ENCODE measurements at places on chromosomes 2 and 18.

DNA sequence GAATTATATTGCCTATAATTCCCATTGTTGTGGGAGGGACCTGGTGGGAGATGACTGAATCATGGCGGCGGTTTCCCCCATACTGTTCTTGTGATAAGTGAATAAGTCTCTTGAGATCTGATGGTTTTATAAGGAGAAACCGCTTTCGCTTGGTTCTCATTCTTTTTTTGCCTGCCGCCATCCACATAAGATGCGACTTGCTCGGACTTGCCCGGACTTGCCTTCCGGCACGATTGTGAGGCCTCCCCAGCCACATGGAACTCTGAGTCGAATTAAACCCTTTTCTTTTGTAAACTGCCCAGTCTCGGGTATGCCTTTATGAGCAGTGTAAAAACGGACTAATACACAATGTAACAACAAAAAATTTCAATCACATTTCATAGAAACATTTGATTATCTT lies 115.8 kb downstream of the C2orf74 start:
- DNase-seq: no peak

DNA sequence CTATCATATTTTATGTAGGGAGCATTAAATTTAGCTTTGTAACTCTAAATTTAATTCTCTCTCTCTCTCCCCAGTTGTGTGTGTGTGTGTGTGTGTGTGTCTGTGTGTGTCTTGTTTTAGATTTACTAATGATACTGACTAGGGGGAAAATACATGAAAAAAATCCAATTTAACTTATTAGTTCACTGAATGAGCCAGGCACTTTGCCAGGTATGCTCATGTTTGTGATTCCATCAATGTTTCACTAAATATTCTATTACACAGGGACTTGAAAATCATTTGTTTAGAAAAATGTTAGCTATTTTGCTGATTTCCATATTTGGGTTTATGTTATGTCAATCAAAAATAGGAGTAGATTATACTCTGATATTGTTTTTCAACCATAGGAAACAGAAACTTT lies 203.7 kb upstream of the ZNF804A start:
- no peak for DNase-seq

GRCh38 chr2:219218217-219218731 lies 484 bp downstream of the ABCB6 start:
- DNase-seq: peak; percentile 63

DNA sequence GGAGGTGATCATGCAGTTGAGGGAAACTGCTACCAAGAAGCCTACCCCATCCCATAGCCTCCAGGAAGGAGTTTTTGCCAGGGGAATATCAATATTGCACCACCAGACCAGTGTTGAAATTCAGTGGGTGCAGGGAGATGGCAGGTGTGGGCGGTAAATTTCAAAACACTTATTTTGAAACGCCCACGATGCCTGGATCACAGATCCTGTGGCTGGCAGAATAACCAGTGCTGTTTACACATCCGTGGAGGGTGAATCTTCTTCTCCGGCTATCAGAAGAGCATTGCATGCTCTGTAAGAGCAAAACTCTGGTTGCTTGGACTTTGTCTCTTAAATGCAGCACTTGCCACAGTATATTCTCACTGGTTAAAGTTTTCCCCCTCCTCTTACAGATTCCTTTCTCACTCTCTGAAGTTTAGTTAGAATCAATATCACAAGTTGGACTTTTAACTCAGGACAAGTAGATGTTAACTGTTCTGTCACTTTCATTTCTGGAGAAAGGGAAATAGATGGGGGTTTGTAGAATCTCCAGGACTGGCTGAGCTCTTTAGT lies 70.5 kb upstream of the ZCCHC2 start:
- DNase-seq: no peak

DNA sequence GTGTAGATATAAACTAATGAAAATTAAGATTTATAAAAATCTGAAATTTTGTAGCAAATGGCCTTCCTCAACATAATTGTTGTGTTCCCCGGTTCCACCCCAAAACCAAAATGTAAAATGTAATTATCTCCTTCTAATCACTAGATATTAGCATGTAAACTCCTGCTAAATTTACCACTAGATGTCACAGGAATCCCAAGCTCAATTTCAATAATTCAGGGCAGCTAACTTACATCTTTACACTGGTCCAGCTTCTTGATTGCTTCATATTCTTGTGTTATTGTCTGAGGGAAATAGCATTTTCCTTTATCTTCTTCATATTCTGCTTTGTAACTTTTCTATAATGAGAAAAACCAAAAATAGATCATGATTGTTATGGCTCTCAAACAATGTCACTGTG lies 42.6 kb downstream of the NEB start:
- DNase-seq: no peak

DNA sequence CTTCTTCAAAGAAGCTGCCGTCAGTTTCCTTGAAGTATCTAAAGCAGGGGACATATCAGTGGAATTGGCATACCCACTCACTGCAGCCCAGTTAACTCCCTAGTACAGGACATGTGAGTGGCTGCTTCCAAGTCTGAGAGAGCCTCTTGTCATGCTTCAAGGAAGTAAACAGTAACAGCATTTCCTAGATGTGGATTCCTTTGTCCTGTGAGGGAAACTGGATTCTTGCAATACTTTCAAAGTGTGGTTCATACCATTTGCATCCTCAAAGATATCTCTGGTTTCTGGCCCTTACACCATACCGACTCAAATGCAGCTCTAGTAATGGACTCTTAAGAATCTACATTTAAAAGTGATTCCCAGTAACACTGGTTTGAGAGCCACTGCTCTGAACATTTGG lies 87.2 kb downstream of the ESCO1 start:
- no peak for DNase-seq

GRCh38 chr2:166841679-166842078 lies 46.6 kb upstream of the XIRP2 start:
- DNase-seq: no peak

GRCh38 chr2:218272531-218273212 lies 2.4 kb downstream of the PNKD start:
- DNase-seq: peak; percentile 87

- DNase-seq: no peak
Measured at GRCh38 chr18:41905786-41906527, 49.1 kb upstream of the PIK3C3 start.

- no peak for DNase-seq
Measured at GRCh38 chr2:96131813-96132745, 6.2 kb downstream of the ASTL start.

- no peak for DNase-seq
Measured at GRCh38 chr2:197241596-197241995, 69.0 kb downstream of the ANKRD44 start.

DNA sequence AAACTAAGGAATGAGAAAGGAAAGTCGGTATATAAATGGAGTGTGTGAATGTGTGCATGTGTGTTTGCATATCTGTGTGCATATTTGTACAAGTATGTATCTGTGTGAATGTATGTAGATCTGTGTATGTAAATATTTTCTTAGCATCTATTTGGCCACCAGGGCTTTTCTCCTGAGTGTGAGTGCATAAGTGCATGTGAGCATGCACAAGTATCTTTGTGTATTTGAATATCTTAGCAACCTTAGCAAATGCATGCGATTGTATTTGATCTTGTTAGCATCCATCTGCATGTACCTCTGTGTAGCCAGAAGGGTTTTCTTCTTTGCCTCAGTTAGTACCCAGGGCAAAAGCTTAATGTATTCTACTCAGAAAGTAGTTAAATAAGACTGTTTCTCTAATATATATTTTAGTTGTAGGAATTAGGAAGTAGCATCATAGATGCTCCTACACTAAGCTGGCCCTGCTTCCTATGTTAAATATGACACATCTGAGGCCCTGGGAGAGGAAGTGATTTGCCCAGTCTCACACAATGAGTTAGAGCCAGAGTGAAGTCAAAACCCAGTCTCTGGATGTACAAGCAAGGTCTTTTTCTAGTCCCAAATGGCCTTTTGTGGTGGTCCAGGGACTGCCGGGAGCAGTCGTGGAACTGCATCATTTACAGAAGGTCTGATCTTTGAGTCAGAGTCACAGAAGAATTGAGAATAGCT lies 9.2 kb downstream of the FKBP1B start:
- DNase-seq: no peak

- no peak for DNase-seq
Measured at GRCh38 chr18:37553633-37554398, 11.8 kb downstream of the CELF4 start.

- no peak for DNase-seq
Measured at GRCh38 chr2:152241948-152242729, 66.6 kb upstream of the STAM2 start.

DNA sequence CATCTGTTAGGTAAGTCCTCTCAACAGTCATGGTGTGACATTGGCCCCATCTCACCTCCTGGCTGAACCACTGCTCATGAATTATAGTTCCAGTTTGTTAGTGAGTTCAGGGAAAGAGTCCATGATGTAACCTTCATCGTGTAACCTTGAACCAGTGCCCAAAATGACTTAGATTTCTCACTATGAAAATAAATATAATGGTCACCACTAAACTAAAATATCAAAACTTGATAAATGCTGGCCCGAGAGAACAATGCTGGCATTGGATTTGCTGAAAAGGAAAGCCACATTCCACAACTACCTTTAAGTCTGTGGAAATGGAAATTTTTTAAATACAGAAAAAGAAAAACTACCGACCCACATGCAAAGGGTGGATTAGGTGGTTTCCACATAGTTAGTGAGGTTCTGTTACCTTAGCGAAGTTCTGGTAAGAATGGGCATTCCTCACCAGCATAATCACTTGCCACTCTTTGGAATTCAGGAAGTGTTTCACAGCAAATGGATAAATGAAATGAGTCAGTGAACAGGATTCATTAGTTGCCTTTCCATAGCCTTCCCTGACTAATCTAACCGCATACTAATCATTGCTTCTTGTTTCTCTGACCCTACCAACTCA lies 133.9 kb upstream of the CTAGE1 start:
- peak; percentile 91 for DNase-seq

DNA sequence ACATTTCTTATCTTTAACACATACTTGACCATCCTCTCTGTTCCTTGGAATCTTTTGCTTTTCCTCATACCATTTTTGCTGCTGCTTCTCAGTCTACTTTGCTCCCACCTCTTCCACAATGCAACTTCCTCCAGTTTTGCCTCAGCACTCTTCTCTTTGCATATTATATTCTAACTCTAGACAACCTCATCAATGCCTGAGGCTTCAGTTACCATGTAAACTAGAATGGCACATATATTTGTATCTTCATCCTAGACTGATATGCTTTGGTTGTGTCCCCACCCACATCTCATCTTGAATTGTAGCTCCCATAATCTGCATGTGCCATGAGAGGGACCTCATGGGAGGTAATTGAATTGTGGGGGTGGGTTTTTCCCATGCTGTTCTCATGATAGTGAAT lies 55.9 kb upstream of the STAM2 start:
- no peak for DNase-seq

DNA sequence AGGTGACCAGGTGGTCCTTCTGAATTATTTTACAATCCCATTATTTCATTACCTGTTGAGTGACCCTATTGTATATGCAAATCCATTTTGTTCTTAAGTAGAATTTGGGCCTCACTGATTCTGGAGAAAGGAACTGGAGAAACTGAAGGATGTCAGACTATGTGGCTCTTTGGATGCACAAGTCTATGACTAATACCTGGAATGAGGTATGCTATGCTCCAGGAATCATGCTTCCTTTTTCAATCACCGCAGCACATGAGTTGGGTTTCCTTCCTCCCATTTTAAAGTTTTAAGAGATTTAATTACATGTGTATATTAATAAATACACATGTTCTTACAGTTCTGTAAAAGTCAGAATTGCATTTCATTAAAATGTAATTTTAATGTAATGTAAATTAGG lies 253.9 kb upstream of the VWC2L start:
- DNase-seq: no peak

All from H4 (cell line).